HEK293T (cell line): ENCODE measurements at places on chromosomes 11 and 22.

DNA sequence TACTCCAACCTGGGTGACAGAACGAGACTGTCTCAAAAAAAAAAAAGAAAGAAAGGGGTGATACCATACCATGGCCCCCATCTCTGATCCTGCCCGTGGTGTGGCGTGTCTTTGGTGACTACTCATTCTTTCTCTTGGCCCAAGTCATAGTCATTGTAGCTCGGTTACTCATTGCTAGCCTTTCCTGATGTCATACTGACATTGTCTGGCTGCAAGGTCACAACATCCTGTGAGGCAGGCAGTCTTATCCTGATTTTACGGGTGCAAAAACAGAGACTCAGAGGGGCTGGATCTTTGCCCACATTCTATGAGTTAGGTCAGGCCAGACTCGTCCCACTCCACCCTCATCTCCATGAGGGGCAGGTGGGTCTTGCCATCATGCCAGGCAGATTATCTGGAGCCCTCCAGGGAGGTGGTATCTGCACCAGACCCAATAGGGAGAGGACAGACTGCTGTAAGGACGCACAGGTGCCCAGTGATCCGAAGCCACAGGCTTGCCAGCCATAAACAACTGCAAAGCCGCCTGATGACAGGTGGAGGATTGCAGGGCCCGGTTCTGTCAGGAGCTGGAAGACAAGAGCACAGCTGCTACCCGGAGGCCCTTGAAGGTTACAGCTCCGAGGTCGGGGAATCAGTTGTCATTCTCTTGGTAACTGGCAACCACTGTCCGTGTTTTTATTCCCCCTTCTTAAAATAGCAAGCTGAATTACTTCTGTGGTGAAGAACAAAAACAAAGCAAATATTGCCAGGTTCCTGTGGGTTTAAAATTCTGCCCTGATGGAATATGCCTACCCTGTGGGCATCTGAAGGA lies 13.8 kb downstream of the TOM1 start:
- DNase-seq, result no peak

- no peak for DNase-seq
Observed at GRCh38 chr11:97454988-97455387, 1065.2 kb downstream of the JRKL start.

DNA sequence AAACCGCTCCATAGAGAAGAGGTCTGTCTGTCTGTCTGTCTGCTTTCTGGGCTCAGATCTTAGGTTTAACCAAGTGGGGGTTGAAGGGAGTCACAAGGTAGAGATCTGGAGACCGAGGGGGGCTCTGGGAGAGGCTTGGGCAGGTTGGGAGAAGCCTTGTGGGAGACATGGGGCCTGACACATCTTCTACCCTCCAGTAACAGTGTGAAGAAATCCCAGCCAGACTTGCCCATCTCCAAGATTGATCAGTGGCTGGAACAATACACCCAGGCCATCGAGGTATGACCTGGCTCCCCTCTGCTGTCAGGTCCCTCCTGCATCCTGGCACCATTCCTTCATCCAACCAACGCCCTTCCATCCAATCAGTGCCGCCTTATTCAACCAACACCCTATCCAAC lies 7.4 kb downstream of the PRR33 start:
- no peak for DNase-seq

DNA sequence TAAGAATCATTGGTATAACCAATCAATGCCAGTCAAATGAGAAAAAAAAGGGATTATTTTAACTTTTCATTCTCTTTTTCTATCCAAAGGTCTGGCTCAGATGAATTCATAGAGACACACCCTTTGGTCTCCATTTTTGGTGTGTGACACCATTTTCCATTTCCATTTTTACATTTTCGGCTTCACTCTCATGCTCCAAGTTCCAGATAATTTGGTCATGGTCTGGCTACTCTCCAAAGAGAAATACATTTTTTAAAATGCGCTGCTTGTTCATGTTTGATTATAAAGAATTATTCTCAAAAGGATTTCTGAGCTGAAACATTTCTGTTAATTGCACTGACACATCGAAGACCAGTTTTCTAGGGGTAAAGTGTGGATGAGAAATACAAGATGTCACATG lies 51.6 kb upstream of the FIBIN start:
- DNase-seq, result no peak

GRCh38 chr11:108002476-108002875 lies 6.2 kb upstream of the CUL5 start:
- no peak for DNase-seq

DNA sequence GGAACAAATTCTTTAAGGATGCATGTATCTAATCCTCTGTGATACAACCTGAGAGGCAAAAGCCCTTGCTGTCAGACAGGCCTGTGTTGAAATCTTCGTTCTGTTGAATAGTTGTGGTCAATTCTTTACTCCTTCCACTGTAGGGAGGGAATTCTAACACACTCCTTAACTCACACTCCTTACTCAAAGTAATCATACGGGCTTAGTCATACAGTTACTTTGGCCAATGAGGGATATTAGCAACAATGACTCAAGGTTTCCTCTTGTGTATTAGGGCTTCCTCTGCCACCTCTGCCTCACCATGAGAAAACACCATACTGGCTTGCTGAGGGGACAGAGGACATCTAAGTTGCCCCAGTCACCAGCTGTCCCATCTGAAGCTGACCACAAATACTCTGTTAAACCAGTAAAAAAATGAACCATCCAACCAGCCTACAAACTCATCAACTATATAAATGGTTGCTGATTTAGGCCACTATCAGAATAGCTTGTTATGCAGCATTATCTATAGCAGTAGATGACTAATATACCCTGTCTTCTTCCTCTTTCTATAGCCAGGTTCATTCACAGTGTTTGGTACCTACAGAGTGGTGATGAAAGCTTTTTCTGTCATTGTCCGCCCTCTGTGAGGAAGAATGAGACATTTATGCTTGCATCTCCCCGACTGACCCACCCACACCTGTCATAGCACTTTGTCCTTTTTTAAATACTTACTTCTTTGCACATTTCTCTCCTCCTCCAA lies 322.8 kb upstream of the SYN3 start:
- no peak for DNase-seq
